ENCODE measurements at places on chromosomes 2 and 18. TPM values are rescaled to one million over a fixed set of nuclear protein-coding genes. Genes with fewer than 3 reads are reported as not detected.

DNA sequence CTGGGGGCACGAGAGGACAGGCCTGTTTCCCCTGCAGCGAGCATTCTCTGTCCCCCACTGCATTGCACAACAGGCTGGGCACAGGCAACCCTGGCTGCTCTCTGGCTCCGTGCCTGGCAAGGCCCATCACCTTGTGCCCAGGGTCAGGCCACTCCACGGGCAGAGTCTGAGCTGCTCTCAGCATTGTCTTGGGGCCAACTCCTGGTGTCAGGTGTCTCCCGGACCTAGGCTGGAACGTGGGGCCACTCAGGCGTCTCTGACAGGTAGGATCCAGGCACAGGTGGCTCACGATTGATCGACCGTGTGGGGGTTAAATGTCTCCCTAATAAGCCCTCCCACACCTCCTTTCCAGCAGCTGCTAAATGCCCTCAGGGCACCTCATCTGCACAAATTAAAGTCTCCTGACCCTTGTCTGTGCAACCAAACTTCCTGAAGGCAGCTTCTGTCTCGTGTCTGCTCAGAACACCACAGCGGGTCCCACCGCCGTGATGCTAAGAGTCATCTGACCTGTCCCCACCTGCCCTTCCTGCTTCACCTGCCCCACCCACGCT is 66.6 kb upstream of the GPC1 start:
- no peaks in the 10 kb centered on the region for H3K27me3 ChIP-seq
- H3K4me3 ChIP-seq = no peak overlapping the region
- no peak for DNase-seq

GRCh38 chr2:230671117-230671516 is 41.5 kb upstream of the CAB39 start:
- no peak overlapping the region for H3K27ac ChIP-seq
- H3K27me3 ChIP-seq = no peaks in the 10 kb centered on the region
- H3K4me3 ChIP-seq = no peak overlapping the region
- no peaks in the 10 kb centered on the region for H3K36me3 ChIP-seq
- DNase-seq = peak; percentile 32
- peaks cover 28% of the 10 kb centered on the region for H3K4me1 ChIP-seq

- no peak overlapping the region for H3K27ac ChIP-seq
- no peaks in the 10 kb centered on the region for H3K36me3 ChIP-seq
- DNase-seq = peak; percentile 56
- 0 out of 2 replicates have a peak, but pooled peaks cover 6% of the 10 kb centered on the region for H3K27me3 ChIP-seq
- peaks cover 24% of the 10 kb centered on the region for H3K4me1 ChIP-seq
Observed at GRCh38 chr18:59229191-59229590, 9.2 kb downstream of the GRP start.

DNA sequence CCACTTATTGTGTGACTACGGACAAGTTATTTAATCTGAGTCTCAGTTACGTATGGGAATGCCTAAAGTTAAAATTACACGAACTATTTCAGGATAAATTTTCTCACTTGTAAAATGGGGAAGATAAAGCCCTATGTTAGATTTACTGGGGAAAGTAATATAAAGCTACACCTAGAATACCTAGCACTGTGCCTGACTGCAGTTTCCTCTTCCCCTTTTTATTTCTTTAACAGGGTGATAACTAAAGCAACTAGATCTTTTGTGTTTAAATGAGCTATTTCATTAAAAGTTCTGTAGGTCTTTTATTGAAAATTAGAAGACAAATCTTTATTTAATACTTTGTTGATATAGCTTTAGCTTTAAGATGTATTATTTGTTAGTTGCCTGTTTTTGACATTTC is 5.0 kb downstream of the B3GNT2 start:
- no peak for DNase-seq
- no peaks in the 10 kb centered on the region for H3K36me3 ChIP-seq
- no peak overlapping the region for H3K27ac ChIP-seq
- H3K27me3 ChIP-seq = no peaks in the 10 kb centered on the region
- no peak overlapping the region for H3K4me3 ChIP-seq
- peaks cover 7% of the 10 kb centered on the region for H3K4me1 ChIP-seq

GRCh38 chr18:74326231-74326630 is 10.6 kb downstream of the C18orf63 start:
- no peak for DNase-seq
- no peak overlapping the region for H3K27ac ChIP-seq

GRCh38 chr2:20868377-20868776 is 45.5 kb upstream of the LDAH start:
- peaks cover 12% of the 10 kb centered on the region for H3K27me3 ChIP-seq
- no peak overlapping the region for H3K27ac ChIP-seq
- no peak for DNase-seq
- no peaks in the 10 kb centered on the region for H3K36me3 ChIP-seq
- no peaks in the 10 kb centered on the region for H3K4me1 ChIP-seq

DNA sequence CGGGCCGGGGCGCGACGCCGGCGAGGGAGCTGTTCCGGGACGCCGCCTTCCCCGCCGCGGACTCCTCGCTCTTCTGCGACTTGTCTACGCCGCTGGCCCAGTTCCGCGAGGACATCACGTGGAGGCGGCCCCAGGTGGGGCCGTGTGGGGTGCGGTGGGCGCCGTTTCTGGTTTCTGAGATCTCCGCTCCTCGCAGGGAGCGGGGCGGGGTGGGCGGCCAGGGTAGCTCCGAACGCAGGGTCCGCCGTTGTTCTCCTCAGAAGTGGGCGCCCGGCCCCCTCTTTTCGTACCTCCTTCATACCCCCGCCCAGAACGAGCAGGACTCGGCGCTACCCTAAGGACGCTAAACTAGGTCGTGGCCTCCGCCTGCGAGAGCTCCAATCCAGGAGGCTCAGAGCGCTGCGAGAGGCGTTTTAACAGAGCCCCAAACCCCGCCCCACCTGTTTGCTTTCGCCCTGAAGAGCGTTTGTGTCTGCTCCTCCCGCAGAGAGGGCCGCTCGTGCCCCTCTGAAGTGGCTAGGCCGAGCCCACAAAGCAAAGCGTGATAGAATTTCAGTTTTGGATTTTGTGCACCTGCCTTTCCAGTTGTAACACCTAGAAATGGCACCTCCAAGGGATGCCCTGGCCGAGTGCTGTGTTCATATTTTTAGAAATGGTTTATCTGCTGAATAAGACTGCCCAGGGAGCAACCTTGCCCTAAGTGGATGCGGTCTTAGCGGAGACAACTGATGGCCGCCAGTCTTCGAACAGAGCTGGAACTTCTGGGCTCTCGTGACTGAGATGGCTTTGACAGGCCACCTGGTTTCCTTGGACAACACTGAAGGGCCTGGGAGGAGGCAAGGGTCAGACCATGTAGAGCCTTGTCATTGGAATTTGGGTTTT is 626 bp downstream of the CAPN10 start:
- DNase-seq = peak; percentile 51
- H3K4me1 ChIP-seq = peaks cover 33% of the 10 kb centered on the region
- H3K27me3 ChIP-seq = no peaks in the 10 kb centered on the region

DNA sequence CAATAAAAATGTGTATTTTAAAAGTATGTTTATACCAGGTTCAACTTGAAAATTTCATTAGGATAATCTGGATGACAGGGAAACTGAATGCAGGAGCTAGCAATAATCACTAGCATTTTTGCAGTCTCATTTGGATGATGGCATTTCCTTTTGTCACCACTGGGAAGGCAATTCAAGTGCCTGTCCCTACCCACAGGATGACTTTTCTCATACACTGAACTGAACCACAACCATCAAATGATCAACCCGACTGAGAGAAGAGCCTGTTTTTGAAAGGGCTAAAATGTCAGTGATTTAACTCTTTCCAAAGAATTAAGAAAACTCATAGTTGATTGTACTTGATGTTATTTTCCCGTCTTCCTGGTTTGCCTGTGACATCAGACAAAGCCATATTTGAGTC is 115.0 kb downstream of the FAM124B start:
- no peaks in the 10 kb centered on the region for H3K4me1 ChIP-seq
- H3K27ac ChIP-seq = no peak overlapping the region
- H3K27me3 ChIP-seq = no peaks in the 10 kb centered on the region
- no peak overlapping the region for H3K4me3 ChIP-seq
- H3K36me3 ChIP-seq = no peaks in the 10 kb centered on the region

DNA sequence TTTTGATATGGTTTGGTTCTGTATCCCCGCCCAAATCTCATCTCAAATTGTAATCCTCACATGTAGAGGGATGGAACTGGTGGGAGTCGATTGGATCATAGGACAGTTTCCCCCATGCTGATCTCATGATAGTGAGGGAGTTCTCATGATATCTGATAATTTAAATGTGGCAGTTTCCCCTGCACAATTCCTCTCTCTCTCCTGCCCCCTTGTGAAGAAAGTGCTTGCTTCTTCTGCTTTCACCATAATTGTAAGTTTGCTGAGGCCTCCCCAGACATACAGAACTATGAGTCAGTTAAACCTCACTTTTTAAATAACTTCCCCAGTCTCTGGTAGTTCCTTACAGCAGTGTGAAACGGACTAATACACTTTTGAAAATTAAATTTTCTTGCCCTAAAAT is 12.3 kb upstream of the KCNJ3 start:
- H3K36me3 ChIP-seq = no peaks in the 10 kb centered on the region
- no peaks in the 10 kb centered on the region for H3K27me3 ChIP-seq
- no peak overlapping the region for H3K4me3 ChIP-seq

GRCh38 chr2:9380702-9381628 is 42.4 kb downstream of the ITGB1BP1 start:
- peak; percentile 97 for DNase-seq
- peaks cover 70% of the 10 kb centered on the region for H3K4me1 ChIP-seq
- H3K27me3 ChIP-seq = no peaks in the 10 kb centered on the region
- H3K4me3 ChIP-seq = peak overlapping the region; percentile 18

- H3K4me3 ChIP-seq = no peak overlapping the region
- DNase-seq = peak; percentile 78
- no peaks in the 10 kb centered on the region for H3K36me3 ChIP-seq
Observed at GRCh38 chr18:54260396-54261072, 8.8 kb upstream of the POLI start.

- peaks cover 15% of the 10 kb centered on the region for H3K4me1 ChIP-seq
- peaks cover 51% of the 10 kb centered on the region for H3K36me3 ChIP-seq
- no peaks in the 10 kb centered on the region for H3K27me3 ChIP-seq
- no peak overlapping the region for H3K4me3 ChIP-seq
- DNase-seq = peak; percentile 48
Observed at GRCh38 chr2:20288642-20289340, 61.9 kb downstream of the PUM2 start.

DNA sequence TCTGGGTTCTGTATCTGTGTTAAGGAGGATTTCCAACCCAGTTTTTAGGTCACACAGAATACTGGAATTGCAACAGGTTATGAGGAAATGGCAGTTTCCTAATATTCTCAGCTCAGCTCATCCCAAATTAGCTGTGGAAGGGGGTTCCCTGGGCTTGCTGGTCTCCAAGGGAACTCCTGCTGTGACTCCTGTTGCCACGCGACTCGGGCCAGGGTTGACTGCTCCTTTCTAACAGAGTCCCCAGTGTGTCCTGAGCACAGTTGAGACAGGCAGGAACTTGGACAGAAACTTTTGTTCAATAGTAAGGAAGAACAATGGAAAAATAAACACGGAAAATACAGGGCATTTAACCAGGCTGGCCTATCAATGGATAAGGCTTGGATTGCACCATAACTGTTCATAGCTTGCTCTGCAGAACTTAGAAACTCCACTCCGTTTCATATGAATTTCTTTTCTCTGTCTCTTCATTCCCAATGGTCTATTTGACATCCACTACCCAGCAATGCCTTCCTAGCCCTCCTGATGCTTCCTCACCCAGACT is 3.8 kb upstream of the ROCK2 start:
- H3K4me3 ChIP-seq = no peak overlapping the region
- H3K27me3 ChIP-seq = no peaks in the 10 kb centered on the region
- no peak overlapping the region for H3K27ac ChIP-seq
- no peak for DNase-seq

Gene RBM45
- 10.5 TPM for total RNA-seq

Gene BOLL
- total RNA-seq = not detected

All from PC-3 (cell line).